Ecto neural progenitor cell (in vitro differentiated cells): ENCODE measurements at places on chromosomes 5 and 9.
A peak's percentile ranks its signal among the peaks of the same experiment; 100 is the strongest.

DNA sequence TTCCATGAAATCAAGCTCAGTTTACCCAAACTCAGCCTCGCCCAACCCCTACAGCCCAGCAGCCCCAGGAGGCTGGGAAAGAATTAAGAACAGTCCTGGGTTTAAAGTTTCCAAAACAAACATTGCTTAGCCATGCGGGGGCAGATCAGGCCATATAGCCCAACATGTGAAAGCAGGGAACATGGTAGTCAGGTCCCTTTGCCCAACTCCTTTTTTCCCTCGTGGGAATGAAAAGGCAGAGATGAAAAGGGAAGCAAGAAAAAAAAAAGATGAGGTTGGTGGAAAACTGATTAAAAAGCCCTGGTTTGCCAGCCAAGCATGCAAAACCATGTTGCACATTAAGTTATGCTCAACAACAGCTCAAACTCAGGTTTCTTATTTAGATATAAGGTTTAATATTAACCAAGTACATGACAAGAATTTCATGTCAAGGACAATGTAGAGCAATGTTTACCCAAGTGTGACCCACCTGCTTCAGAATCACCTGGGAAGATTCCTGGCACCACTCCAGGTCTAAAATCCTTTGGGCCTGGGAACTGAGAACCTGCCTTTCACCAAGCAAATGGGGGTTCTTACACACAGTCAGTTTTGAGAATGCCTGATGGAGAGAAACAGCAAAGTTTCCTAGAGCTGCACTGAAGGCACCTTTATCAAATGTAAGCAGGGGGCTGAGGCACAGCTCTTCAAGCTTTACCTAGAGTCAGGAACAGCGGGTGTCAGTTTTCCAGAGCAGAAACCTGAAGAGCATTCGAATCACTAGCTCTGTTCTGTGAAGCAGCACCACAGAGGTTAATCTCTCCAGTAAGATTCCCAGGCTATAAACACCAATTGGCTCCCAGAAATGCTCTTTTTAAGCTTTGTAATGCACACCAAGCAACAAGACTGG, 1.7 kb downstream of the FREM1 start:
- no peak for DNase-seq

DNA sequence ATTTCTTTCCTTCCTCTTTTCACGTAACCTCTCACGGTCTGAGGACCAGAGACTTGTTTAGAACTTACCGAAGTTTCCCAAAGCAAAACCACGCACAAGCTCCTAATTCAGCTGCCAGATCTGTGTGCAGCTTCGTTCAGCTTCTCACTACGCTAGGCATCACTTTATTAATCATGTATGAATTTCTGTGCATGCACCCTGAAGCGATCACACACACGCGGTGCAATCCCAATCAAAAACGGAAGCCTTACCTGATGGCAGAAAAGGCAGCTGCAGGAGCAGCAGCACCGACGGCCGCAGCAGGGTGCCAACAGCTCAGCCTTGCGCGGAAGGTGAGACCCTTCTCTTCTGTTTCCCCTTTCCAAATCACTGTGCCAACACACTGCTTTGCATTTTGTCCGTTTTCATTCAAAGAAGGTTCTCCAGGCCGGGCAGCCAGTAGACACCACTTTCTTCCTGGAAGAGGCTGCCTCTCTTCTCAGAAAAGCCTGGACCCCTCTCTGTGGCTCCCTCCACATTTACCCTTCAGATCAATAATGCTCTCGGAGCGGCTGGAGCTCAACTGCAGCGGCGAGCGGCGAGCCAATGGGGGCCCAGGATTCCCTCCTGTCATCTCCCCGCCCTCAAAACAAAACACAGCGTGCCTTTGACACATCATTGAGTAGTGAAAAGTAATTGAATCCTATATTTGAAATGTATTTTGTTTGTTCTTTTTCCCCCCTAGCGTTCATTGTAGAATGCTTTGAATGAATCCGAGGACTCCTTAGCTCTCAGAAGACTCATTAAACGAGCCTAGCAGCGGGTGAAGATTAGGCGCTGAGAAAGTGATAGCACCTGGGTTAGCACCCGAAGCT, at the start of gene CDH12:
Gene CDH12 (minus strand): TSS at position 538 of the 854 bp plus-strand sequence.
- DNase-seq: peak; percentile 74

GRCh38 chr9:134216961-134217360, 52.6 kb upstream of the RNU6ATAC start:
- no peak for DNase-seq

GRCh38 chr5:39648848-39649227, 224.1 kb upstream of the DAB2 start:
- no peak for DNase-seq

DNA sequence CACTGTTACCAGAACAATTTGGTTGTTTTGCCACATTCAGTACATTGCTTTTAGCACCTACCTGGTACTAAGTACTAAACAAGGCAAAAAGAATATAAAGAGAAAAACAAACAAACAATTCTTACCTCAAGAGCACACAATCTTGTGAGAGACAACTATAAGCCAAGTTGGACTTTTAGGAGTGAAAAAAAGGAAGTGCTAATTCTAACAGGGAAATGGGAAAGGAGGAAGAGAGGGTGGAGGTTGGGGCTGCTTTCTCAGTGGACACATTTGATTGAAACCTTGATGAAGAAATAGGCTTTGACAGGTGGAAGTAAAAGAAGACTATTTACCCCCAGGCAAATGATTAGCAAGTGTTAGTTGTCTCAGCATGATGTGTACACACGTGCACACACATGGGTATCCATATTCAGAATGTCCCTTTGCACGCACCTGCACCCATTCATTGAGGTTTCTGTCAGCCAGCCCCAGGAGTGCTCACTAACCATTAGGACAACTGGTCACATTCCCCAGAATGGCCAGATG, 302.6 kb downstream of the ACTL7B start:
- DNase-seq: no peak

GRCh38 chr5:131265311-131265803, 1.5 kb downstream of the CDC42SE2 start:
- DNase-seq: no peak

- DNase-seq: no peak
Observed at GRCh38 chr5:132303589-132303988, 9.4 kb downstream of the SLC22A4 start.

- no peak for DNase-seq
Observed at GRCh38 chr9:93093127-93093876, 2.7 kb upstream of the CARD19 start.

- DNase-seq: no peak
Observed at GRCh38 chr9:81605170-81605670, 84.1 kb downstream of the TLE1 start.

- DNase-seq: peak; percentile 54
Observed at GRCh38 chr5:29143266-29143665, 2050.2 kb upstream of the CDH6 start.

- peak; percentile 20 for DNase-seq
Observed at GRCh38 chr9:93675336-93676150, 99.2 kb downstream of the PHF2 start.
